ENCODE measurements at places on chromosomes 12 and 14.

DNA sequence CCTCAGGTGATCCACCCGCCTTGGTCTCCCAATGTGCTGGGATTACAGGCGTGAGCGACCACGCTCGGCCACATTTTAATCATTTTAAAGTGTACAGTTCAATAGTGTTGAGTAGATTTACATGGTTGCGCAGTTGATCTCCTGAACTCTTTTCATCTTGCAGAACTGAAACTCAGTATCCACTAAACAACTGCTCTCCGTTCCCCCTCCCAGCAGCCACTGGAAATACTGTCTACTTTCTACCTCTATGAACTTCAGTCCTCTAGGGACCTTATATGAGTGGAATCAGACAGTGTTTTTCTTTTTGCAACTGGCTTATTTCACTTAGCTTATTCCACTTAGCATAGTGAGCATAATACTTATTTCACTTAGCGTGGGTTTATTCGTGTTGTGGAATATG lies 53.7 kb downstream of the KCTD10 start:
- no peak for DNase-seq

DNA sequence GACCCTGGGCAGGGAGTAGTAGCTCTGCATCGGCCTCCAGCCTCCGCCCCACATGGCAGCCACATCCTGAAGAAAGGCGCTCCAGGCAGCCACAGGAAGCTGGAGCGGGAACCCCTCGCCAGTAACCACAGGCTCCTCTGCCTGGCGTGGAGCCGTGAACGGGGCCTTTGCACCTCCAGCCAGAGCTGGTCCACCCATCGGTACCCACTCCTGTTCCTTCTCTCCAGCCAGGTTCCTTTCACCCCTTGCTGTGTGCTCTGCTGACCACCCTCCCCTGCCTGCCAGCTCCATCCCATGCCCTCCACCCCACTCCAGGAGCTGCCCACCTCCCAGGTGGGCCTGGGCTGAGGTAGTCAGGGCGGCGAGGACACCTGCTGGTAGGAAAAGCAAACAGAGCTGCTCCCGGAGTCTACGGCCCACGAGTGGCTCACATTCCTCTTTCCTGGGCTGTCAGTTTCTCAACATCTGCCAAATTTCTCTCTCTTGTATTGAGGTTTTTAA lies 2.7 kb downstream of the TGFB3 start:
- DNase-seq = peak; percentile 46

GRCh38 chr12:5447320-5447719 lies 15.4 kb downstream of the NTF3 start:
- DNase-seq = no peak

GRCh38 chr14:64602826-64603225 lies 53.1 kb downstream of the PPP1R36 start:
- DNase-seq = no peak

DNA sequence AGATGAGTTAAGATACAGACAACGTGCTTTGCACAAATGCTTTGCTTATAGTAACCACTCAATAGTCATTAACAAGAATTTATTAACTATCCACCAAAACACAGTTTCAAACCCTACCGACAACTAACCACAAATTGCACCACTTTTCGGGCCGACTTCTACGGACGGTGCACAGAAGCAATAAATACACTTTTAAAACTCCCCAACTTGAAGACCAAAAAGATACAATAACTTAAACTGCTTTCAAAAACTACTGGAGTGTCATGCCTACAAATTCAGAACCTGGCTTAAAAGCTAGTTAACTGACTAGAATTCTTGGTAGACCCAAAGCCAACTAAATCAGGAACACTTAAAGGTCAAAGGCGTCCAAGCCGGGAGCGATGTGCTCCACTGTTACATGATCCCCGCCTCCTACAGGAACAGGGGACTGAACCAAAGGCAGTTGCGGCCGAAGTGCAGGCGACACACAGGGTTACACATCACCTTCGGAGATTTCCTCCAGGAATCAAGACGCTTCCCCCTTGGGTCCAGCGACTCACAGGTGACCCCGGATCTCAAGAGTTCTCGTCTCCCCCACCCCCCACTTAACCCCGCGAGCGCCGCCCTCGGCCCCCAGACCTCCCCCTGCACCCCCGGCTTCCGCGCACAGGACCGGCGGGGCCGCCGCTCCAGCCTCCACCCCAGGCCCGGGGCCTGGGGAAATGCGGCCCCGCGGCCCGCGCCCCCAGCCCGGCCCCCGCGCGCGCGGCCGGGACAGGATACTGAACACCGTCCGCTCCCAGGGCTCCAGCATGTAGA lies 507 bp downstream of the SPTSSA start:
- peak; percentile 52 for DNase-seq

GRCh38 chr12:61891632-61892031 lies 368.6 kb upstream of the USP15 start:
- no peak for DNase-seq
